Fibroblast of skin of back (primary cell): ENCODE measurements at places on chromosomes 6 and 20.

GRCh38 chr6:133571681-133572080 lies 317.2 kb upstream of the TCF21 start:
- DNase-seq, result no peak

DNA sequence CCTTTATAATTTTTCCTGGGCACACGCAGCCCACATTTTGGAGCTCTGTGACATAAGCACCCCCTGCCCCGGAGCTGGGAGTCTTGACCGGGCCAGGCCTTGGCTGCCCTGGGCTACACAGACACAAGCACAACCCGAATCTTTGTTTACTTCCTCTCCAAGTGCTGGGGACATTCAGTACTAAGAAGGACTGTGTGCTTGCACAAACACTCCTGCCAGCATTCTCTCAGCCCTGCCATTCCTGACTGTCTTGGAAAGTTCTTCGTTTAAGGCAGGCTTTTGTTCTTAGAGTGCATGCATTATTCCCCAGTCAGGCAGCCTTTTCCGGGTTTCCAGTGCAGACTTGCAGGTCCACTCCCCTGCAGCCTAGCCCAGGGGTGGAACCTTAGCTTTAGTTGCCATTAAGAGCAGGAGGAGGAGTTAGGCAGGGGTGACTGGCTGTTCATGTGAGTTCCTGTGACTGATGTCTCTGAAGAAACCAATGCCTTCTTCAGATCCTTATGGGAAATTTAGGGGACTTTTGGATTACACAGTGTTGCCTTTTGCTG lies 28.6 kb downstream of the FOXO3 start:
- peak; percentile 55 for DNase-seq

DNA sequence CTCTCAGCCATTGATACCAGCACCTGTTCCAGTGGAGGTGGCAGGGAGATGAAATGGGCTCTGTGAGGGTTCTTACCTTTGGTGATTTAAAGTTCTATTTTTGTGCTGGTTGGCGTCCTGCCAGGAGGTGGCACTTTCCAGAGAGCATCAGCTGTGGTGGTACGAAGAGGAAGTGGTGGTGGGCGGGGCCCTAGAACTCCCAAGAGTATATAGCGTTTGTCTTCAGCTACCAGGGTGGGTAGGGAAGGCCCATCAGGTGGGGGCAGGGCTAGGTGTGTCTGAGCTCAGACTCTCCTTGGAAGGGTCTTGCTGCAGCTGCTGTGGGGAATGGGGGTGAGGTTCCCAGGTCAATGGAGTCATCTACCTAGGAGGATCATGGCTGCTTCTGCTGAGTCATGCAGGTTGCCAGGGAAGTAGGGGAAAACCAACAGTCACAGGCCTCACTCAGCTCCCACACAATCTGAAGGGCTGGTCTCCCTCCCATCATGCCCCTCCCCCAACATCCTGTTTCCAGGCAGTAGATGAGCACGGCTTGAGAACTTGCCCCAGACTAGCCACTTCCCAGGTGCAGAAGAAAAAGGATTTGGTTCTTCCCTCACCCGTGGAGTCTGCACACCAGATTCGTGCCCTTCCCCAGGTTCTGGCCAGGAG lies 46.6 kb downstream of the MOXD1 start:
- peak; percentile 32 for DNase-seq

GRCh38 chr6:39353698-39354315 lies 31.3 kb upstream of the KCNK16 start:
- DNase-seq, result no peak

- DNase-seq, result no peak
These were observed 72.8 kb upstream of the NKX2-2 start for GRCh38 chr20:21586682-21587081.

GRCh38 chr6:41013466-41014153 lies 25.4 kb downstream of the UNC5CL start:
- DNase-seq, result no peak

DNA sequence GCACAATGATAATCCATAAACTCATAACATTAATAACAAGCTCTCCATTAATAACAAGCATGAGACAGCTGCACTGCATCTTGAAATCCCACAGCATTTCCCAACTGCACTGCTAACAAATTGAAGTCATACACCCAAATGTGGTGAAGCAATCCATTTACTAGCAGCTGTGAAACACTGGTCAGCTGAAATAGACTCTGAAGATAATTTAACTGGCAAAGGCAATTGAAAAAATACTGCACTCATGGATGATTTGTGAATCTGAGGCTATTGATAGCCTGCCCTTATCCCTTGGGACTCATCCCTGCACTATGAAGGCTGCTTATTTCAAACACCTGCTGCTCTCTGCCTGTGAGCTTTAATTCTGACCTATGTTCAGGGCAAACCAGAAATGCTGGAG lies 49.1 kb upstream of the PLCB1 start:
- DNase-seq, result no peak

GRCh38 chr20:54626126-54626525 lies 150.7 kb downstream of the DOK5 start:
- no peak for DNase-seq

GRCh38 chr6:165963750-165964149 lies 203.9 kb downstream of the TBXT start:
- DNase-seq, result no peak

DNA sequence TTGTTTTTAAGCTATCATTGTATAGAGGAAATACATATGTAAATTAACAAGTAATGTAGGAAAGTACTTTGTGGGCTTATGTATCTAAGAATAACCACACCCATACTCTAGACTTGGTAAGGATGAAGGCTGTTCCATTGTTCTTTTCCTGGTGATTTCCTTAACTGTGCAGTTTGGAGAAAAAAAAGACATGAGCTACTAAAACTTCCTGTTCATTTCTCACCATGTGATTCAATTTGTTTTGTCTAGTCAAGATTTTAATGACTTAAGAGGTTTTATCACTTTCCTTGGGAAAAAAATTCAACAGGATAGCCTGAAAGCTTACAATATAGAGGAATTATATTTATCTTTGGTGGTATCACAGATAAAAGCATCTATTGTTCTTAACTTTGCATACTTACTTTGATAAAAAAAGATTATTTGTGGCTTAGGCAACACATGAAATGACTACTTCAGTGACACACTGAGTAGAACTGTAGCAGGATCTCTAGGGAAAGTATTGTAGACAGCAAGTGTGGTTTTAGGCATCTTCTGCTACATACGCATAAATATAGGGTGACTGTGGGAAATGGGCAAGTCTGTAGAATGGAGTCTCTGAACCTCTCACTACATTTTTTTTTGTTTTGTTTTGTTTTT lies 80.3 kb downstream of the GJA1 start:
- DNase-seq, result peak; percentile 86

DNA sequence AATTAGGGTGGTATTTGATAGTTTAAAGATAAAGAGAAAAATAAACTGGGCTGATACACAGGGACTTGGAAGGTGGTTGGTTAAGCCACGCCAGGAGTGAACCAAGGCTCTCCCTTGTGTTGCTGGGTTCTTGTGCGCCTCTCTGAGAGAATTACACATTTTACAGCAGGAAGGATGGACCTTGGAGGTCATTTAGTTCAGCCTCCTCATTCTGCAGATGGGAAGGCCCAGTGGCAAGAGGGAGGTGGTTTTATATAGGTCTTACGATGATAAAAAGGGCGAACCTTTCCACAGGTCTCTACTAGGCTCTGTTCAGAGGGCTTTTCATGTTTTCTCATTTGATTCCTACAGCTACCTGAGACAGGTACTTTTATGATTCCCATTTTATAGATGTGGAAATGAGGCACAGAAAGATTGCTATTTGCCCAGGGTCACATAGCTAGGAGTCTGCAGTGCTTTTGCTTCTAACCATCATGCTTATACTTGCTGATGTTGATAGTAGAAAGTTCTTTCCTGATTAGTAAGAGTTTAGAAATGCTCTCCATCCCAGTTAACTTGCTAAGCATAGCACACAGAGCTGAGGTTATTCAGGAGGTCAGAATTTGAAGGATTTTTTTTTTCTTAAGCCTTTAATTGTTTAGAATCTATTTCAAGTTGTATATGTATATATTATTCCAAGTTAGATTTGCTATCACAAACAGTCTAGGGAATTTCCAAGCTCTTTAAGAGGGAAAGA lies 12.8 kb downstream of the HIVEP1 start:
- DNase-seq, result peak; percentile 84

GRCh38 chr6:156250593-156250992 lies 526.6 kb upstream of the ARID1B start:
- DNase-seq, result peak; percentile 4

DNA sequence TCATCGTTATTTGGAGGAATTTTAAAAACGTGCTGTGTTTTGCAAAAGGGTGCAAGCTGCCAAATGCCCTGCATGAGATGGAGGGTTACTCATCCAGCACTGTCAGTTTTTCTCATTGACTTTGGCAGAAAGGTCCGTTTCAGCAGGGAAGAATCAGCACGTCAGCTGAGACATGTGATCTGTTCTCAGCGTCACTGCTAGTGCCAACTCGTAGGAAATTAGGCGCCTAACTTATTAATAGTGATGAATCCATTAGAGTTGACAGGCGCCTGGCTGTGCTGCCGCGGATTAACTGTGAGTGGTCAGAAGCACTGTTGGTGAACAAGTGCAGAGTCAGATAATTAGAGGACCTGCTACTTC lies 175.5 kb upstream of the FOXQ1 start:
- DNase-seq, result peak; percentile 88

DNA sequence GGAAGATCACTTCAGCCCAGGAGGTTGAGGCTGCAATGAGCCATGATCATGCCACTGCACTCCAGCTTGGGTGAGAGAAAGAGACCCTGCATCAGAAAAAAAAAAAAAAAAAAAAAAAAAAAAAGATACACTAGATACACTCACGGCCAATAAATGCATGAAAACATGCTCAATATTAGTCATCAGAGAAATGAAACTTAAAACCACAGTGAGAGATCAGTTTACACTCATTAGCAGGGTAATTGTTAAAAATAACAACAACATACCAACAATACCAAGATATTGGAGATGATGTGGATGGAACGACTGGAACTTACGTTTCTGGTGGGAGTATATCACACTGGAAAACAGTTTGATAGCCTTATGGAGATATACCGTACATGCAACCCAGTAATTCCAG lies 29.9 kb downstream of the HS3ST5 start:
- DNase-seq, result no peak

DNA sequence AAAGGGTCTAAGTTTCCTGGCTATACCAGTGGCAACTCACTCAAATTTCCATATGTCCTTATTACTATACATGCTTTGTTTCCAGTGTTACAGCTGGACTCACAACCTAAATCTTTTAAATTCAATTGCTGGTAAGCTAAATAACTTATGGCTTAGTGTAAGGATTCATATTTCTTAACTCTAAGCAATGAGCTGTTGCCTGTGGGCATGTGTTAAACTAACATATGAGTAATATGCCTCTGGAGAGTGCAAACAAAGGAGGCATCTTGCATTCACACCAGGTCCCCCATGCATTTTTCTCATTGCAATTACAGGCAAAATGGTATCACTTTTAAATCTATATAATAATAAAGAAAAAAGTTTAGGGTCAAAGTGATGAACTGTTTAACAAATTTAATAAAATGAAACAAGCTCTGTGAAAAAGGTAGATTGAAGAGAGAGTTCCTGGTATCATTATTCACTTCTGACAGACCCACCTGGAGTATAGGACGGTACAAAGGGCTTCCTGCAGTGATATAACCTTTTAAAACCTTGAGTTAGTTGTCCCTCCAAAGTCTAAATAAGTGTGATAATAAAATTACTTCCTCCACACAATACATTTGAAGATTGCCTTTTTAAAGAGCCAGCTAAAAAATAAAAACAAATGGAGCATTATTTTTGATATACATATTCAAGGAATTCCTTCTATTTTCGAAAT lies 57.6 kb upstream of the HMGCLL1 start:
- peak; percentile 81 for DNase-seq

GRCh38 chr20:50824137-50824536 lies 29.3 kb downstream of the BCAS4 start:
- no peak for DNase-seq

DNA sequence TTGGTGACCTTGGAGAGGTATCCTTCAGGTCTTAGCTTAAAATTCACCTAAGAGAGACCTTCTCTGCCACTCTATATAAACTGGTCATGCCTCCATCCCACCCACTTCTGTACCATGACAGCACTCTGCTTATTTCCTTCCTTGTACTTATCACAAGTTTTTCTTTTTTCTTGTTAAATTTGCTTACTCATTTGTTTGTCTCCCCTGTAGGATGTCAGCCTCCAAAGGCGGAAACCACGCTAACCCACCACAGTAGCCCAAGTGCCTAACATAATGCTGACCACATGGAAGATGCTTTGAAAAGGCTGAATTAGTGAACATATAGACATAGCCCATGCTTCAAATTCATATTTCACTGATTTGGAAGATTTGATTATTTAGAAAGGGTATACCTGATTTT lies 5.4 kb downstream of the BMP6 start:
- DNase-seq, result no peak

DNA sequence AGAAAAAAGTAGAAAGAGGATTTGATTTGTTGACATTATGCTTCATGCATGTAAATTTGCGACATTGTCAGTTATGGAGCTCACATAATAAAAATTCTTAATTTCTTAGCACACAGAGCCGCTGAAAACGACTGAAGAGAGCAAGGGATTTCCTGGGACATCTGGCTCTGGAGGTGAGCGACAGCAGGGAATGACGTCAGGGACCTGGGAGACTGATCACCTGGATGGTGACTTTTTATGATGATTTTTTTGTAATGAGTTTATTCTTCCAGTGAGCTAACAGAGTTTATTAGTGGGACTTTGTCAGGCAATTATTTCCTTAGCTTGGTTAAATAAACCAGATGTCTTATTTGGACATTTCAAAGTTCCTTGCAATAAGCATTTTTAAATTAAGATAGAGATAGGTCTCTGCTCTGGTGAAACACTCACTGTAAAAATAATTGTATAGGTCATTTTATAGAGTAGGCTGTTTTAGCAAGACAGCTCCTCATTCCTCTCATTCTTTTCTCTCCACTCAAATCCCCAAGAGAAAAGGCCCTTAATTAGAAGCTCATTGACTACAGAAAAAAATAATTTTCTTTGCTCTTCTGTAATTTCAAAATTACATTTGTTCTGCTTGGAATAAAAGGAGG lies 19.4 kb downstream of the TMEM200A start:
- DNase-seq, result peak; percentile 73

- DNase-seq, result no peak
These were observed 5.5 kb downstream of the NT5DC1 start for GRCh38 chr6:116106146-116106545.

GRCh38 chr20:50776122-50776817 lies 18.6 kb upstream of the BCAS4 start:
- no peak for DNase-seq

- DNase-seq, result no peak
These were observed 72.9 kb downstream of the PSMB1 start for GRCh38 chr6:170480050-170480692.

GRCh38 chr6:74199215-74199915 lies 503.4 kb downstream of the CD109 start:
- no peak for DNase-seq

- no peak for DNase-seq
These were observed 653 bp downstream of the LMBRD1 start for GRCh38 chr6:69796073-69796641.

GRCh38 chr6:168380956-168381605 lies 59.9 kb upstream of the SMOC2 start:
- no peak for DNase-seq
